CD4-positive, alpha-beta T cell treated with Interleukin-15 for 4 hours (primary cell): ENCODE measurements at places on chromosomes 2 and 18.

- DNase-seq, result no peak
Measured at GRCh38 chr2:55936351-55936750, 12.8 kb upstream of the EFEMP1 start.

- DNase-seq, result no peak
Measured at GRCh38 chr18:42290318-42291307, 335.6 kb downstream of the PIK3C3 start.

- DNase-seq, result no peak
Measured at GRCh38 chr18:12861637-12862036, 22.4 kb downstream of the PTPN2 start.

GRCh38 chr2:70771446-70771845, 3.4 kb upstream of the ADD2 start:
- no peak for DNase-seq

DNA sequence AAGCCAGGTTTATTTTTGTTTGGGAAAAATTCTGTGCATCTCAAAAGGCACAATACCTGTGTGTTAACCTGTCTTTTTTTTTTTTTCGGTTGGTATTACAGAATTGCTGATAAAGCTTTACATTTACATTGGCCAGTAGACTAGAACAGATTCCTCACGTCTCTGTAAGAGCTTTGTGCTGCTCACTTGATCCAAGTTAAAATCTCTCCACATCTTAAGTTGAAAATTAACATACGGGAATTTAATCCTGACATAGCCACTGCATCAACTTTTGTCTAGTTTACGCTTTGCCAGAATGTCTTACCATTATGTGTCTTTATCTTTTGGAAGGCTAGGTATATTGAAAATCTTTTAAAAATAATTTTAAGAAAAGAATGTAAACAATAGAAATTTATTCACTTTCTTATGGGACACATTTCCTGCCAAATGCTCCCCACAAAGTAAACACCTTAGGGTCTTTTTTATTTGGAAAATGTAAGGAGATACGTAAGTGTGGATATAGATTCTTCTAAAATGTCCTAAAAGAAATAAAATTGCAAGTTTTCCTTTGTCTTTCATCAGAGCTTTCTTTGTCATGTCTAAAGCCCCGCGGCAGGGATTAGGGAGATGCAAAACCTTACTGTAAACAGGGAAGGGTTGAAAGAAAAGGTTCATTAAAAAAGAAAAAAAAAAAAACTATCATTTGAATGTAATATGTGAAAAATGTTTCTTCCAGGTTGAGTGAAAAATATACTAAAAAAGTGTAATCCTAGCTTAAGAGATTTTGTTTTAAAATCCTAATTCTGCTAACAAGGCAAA, 912.8 kb downstream of the NRXN1 start:
- no peak for DNase-seq

- DNase-seq, result no peak
Measured at GRCh38 chr2:33015421-33016142, 68.8 kb downstream of the LTBP1 start.
